SIG-M5 (cell line): ENCODE measurements at places on chromosomes 12 and 14.

GRCh38 chr14:35285168-35286002 is 6.8 kb upstream of the PSMA6 start:
- DNase-seq: peak; percentile 85

DNA sequence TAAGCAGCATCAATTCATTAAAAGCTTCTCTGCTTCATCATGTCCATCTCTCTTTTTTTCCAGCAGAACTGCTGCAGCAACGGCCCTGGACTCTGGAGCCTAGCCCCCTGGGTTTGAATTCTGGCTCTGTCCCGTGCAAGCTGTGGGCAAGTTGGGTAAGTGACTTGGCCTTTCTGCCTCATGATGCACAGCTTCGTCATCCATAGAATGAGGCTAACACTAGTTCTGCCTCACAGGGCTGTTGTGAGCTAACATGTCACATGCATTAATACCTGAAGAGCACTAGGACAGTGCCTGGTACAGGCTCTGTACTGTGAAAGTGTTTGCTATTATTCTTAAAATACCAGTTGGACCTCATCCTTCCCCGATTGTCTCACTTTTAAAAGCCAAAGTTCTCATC is 4.2 kb downstream of the KRT82 start:
- no peak for DNase-seq

GRCh38 chr12:115102450-115102849 is 418.5 kb upstream of the TBX3 start:
- no peak for DNase-seq

DNA sequence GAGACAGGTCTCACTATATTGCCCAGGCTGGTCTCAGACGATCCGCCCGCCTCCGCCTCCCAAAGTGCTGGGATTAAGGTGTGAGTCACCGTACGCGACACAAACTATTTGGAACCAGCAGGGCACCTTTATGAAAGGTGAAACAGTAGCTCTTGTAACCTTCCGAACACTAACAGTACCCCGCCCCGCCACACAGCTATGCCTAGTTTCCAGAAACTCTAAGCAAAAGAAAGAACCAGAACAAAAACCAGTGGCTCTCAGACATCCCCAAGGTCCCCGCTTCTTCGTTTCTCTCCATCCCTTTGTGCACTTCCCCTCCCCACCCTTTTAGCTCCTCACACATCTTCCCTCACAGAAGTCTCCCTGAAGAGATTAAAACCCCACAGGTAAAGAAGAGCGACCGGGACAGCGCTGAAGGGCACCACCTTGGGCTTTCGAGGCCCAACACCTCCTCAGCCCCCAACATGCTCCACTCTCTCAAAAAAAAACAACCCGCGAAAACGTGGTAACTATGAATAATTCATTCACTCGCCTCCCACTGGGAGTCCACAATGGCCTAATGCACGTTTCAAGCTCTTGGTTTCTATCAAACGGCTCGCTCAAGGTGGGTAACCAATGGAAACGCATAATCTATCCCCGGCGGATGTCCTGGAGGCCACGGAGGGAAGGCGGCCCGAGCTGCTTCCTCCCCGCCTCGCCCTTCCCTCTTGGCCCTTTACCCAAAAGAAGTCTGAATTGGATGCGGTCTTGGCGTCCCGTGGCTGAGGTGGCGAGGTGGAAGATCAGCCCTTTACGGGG is 877 bp downstream of the BAG5 start:
- no peak for DNase-seq

DNA sequence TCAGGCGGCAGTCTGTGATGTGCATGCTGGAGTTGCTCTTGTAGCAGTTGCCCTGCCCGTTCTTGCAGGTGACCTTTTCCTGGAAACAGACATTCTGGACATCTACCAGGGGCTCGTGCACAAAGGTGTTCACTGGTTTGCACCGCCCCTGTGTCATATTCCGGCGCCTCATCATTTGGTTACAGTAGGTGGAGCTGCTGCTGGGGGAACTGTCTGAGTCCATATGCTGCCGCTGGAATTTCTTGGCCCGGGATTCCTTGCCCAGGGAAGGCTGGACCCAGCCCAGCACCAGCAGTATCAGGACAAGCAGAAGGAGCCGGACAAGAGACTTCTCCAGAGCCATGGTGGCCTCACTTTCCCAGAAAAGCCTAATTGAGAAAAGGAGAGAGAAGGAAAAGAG is 918 bp downstream of the RNASE1 start:
- DNase-seq: no peak

DNA sequence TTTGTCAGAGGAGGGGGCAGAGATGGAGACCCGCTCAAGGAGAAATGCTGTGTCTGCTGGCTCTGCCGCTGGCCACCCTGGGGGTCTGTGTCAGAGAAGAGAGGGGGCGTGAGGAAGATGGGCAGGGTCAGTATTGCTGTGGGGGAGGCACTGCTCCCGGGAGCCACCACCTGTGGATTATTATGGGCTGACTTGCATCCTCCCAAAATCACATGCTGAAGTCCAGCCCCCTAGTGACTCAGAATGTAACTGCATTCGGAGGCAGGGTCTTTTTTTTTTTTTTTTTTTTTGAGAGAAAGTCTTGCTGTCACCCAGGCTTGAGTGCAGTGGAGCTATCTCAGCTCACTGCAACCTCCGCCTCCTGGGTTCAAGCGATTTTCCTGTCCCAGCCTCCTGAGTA is 12.3 kb downstream of the ABCD4 start:
- DNase-seq: no peak

GRCh38 chr14:68578597-68578996 is 214.3 kb downstream of the ZFP36L1 start:
- no peak for DNase-seq

DNA sequence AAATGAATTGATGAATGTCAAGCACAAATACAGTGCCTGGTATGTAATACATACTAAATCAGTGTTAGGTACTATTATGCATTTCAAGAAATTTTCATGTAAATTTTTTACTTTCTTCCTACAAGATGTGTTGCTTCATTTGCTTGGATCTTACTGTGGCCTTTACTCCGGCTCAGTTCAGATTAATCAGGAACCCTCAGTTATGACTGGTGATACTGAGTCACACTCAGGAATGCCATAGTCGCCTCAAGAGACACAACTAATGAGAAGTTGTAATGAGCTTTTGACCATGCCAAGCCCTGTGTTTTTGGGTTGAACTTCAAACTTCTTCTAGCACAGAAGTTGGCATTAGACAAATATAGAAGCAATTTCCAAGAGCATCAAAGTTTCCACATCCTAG is 96.0 kb downstream of the TGFB3 start:
- no peak for DNase-seq

DNA sequence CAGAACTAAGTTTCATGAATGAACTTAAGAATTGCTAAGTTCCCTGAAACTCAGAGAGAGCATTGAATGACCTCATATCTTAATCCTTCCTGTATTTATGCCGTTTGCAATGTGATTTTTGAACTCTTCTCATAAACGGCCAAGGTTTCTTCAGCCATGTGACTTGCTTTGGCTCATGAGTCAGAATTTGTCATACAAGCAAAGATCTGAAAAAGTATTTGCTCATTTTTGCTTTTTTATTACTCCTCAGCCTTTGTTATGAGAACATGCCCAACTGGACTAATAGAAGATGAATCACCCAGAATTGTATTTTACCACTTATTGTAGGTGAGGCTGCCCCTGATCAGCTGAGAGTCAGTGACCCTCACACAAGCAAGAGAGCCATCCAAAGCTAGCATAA is 693.8 kb downstream of the BCL11B start:
- no peak for DNase-seq

GRCh38 chr14:31926652-31927347 is 150.3 kb upstream of the ARHGAP5 start:
- no peak for DNase-seq

DNA sequence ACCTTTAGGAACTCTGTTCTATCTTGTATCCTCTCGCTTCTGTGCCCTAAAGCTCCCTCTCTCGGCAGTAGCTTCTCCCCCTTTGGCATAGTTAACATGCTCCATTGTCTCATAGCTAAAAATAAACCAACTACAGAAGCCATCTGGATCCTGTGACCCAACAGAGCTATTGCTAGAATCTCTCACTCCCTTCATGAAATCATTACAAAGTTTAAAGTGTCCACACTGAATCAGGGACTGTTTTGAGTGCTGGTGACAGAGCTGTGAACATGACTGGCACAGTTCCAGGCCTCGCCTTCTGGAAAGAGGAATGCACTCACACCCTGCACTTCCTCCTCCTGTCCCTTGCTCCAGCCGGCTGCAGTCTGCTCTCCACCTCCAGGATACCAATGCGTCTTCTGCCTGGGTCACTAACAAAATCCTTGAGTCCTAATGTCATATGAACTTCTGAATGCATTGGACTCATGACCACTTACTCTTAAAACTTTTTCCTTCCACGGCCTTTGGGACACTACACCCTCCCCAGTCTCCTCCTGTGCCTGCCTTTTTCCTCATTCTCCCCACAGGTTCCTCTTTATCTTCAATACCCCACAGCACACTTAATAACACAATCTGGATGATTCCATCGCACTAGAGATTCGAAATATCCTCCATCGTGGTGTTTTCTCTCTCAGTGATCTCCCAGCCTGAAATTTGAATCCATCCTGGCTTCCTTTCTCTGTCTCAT is 13.2 kb downstream of the PLBD1 start:
- no peak for DNase-seq

DNA sequence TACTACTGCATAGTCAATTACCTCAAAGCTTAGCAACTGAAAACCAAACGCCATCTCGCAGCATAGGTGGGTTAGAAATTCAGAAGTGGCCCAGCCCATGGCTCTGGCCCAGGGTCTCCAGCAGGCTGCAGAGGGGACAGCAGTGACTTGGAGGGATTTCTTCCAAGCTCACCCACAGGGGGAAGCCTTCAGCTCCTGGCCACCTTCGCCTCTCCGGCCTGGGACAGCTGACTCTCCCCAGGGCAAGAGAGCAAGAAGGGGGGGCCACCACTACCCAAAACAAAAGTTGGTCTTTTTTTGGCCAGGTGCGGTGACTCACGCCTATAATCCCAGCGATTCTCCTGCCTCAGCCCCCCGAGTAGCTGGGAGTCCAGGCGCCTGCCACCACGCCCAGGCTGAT is 32.2 kb upstream of the ANKRD9 start:
- no peak for DNase-seq

DNA sequence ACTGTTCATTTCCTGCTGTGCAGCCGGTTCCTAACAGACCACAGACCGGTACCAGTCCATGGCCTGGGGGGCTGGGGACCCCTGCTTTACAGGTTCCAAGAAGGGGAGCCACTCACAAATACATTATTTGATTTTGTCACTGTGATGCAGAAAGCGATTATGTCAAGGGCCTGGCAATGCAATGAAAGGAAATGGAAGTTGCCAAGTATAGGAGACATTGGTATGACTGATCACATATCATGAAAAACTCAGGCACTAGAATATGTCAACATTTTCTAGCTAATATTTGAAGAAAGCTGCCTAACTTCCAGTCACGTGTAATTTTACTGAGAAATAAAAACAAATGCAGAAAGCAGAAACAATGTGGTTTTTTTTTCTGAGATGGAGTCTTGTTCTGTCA is 68.9 kb upstream of the USP44 start:
- no peak for DNase-seq

GRCh38 chr14:61502459-61503093 is 181.2 kb downstream of the PRKCH start:
- no peak for DNase-seq

GRCh38 chr12:39062266-39062996 is 157.0 kb upstream of the CPNE8 start:
- no peak for DNase-seq

DNA sequence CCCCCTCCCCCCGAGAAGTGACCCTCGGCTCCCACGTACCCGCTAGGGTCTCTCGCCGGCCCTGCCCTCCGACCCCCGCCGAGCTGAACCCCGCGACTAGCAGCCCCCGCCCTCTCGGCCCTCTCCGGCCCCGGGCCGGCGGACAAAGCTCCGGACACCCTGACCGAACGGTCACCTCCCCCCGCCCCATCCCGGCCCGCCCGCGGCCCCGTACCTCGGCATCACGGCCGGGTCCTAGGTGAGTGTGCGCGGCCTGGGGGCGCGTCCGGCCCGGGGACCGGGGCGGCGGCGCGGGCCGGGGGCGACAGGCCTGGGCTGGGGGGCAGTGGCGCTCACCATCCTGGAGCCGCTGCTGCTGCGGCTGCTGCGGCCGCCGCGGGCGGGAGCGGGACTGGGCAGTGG is at the start of gene FIGNL2:
Gene FIGNL2 (minus strand): TSS at position 393 of the 402 bp plus-strand sequence. CDS start 26,305 bp downstream, outside the sequence.
- no peak for DNase-seq

GRCh38 chr14:37992499-37992898 is 215.2 kb upstream of the SSTR1 start:
- DNase-seq: no peak

DNA sequence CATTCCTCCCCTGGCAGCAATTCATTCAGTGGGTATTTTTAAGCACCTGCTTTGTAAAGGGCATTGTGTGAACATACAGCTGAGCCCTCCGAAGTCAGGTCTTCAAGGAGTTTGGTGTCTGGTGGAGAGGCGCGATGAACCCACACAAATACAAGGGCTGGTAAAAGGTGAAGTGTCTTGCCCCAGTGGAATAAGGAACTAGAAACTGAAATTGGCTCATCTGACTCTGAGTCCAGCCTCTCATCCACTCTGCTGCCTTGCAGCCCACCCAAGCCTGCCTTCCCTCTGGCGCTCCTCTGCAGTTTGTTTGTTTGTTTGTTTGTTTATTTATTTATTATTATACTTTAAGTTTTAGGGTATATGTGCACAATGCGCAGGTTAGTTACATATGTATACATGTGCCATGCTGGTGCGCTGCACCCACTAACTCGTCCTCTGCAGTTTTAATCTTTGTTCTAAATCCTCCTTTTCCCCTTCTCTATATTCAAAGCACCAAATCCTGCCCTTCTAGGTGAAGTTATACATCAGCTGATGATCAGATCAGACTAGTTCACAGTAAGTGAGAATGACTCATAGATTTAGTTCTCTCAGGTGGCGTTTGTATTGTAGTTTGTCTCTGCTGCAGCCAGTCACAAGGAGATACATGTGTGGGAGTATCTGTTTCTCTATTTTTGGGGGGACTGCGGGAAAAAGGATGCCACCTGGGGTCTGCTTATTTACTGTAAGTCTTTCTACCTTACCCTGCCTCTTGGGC is 394.5 kb downstream of the APAF1 start:
- no peak for DNase-seq

- no peak for DNase-seq
Observed at GRCh38 chr14:54758041-54758440, 144.6 kb downstream of the GCH1 start.

DNA sequence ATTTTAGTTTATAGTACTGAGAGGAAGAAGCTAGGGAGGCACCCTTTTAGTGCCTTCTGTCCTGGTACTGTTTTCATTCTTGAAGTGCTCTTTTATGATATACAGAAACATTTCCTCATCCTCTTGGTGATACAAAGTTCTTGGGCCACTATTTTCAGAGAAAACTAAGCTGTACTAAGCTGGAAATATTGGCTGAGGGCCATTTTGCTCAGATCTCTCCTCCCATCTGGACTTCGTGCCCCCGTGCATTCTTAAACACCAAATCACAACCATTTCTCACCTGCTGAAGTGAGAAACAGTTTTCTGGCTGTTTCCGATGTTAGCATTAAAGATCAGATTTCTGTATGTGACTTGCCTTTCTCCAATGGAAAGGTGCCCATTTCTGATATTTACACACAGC is 158.9 kb downstream of the FBXL14 start:
- no peak for DNase-seq

DNA sequence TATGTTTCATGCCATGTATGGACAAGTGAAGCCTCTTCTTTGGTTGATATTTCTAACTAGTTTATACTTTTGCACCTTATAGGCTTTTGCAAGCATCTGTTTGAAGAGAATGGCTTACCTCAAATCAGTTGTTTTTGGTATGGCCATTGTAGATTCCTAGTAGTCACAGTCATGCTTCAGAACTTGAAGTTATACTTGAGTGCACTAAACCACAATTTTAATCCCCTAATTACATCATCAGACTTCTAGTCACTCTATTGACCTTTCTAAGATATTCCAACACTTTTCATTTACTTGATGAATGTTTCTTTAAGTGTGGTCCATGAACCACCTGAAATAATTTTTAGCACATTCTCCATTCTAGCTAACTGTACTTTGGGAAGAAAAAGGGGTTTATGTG is 18.6 kb upstream of the KLRB1 start:
- no peak for DNase-seq
